ENCODE measurements at places on chromosomes 3 and 15.

- no peak for DNase-seq
Observed at GRCh38 chr15:65362491-65362890, 15.3 kb downstream of the IGDCC3 start.

DNA sequence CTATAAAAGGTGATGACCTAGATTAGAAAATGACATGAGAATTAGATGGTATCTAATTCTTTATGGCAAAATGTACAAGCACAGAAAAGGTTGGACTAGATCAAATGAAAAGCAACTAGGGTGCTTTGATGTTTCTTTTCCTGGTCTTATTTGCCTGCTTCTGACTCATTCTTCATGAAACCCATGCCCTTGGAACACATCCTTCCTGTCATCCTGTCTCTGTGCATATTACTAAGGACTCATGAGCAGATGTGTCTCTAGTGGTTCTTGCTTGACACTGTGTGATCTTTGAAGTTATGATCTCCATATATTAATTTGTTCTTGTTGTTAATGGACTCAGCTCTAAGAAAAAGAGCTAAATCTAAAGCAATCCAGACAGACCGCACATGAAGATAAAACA, 314.0 kb downstream of the ERC2 start:
- DNase-seq, result no peak

- DNase-seq, result no peak
Observed at GRCh38 chr3:169954142-169954756, 12.4 kb upstream of the SEC62 start.

DNA sequence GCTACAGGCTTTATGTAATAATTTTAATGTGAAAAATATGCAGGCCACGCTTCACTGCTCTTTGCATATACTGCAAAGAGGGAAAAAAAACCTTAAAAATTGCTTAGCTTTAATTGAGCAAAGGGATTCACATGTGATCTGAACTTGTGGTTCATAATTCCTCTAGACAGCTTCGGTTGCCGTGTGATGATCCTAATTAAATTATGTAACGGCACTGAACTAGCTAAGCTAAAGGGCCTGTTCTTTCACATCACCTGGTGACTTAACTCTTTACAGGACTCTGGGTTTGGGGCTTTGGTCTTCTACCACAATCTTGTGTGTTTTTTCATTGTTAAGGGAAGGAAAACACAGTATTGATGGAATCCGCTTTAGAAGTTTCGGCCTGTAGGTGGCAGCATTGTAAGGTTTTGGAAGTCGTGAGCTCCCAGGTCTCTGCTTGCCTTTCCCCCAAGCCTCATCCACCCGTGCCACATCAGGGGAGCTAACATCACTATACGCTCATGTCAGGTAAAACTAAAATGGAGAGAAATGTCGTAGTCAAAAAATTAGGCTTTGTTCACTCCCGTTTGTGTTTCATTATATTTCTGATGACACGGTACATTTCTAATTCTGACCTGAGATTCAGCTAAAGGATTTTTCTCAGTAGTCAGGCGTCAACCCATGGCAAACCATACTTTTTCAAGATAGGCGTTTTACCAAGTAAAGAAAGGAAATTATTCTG, 205.6 kb upstream of the DPH6 start:
- no peak for DNase-seq

- no peak for DNase-seq
Observed at GRCh38 chr3:122268257-122269024, 56.6 kb upstream of the CSTA start.

DNA sequence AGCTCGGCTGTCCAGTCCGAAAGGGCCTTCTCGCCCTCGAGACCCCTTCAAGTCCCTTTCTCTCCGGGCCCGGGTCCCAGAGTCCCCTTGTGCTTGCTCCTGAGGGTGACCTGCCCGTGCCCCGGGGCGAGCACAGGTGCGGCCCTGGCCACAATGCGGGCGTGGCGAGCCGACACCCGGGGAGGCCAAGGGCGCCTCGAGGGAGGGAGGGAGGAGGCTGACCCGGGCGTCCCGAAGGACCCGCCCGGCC, 810 bp upstream of the MEF2A start:
- no peak for DNase-seq

DNA sequence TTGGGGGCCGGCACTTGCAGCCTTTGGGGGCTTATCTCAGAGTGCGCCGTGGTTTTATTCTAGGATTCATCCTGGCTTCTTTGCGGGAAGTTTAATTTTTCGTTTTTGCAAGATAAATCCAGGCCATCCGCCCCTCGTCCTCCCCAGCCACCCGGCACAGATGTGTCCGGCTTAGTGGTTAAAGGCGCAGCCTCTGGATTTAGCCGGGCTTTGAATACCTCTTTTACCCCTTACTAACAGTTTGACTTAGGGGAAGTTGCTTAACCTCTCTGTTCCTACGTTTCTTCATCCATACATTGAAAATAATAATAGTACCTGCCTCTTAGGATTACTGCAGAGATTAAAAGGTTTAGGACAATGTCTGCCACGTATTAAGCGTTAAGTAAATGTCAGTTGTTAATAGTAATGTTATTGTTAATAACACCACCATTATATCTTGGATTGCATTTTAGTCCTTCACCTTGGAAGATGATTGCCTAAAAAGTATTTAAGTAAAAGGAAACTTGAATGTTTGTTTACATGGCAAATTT, 714 bp downstream of the ECT2 start:
- DNase-seq, result no peak

DNA sequence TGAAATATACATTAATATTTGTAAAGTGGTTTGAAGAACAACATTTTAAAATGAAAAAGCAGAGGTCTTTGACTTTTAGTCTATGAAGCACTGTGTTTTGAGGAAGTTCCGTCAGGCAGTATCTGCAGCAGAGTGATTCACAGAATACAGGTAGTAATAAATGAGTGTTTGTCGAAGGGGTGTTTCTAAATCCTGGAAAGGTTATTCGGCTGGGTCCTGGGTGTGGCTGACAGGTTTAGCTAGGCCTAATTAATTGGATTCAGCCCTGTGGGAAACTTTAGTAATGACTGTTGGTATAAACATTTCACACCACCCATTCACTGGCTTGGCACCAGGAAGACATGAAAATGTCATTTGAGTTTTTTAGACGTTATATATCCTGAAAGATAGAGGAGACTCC, 51.3 kb downstream of the TIPARP start:
- no peak for DNase-seq

GRCh38 chr15:48643776-48644466, 1.6 kb downstream of the FBN1 start:
- no peak for DNase-seq

DNA sequence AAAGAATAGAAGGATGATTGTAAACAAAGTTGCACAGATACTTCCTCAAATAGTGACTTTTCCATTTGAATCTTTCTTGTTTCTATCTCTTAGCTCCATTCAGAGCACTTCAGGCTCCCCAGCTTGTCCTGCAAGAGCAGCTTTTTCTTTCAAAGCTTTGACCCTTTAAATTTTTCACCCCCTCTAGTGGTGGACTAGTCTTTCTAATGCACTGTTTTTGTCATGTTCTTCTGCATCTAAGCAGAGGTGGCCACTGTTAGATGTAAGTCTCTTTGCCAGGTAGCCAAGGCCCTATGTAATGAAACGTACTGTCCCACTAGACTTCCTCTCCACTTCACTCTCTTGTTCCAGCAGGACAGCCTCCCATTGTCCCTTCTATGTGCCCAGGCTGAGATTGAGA, 74.0 kb upstream of the MANF start:
- DNase-seq, result no peak

DNA sequence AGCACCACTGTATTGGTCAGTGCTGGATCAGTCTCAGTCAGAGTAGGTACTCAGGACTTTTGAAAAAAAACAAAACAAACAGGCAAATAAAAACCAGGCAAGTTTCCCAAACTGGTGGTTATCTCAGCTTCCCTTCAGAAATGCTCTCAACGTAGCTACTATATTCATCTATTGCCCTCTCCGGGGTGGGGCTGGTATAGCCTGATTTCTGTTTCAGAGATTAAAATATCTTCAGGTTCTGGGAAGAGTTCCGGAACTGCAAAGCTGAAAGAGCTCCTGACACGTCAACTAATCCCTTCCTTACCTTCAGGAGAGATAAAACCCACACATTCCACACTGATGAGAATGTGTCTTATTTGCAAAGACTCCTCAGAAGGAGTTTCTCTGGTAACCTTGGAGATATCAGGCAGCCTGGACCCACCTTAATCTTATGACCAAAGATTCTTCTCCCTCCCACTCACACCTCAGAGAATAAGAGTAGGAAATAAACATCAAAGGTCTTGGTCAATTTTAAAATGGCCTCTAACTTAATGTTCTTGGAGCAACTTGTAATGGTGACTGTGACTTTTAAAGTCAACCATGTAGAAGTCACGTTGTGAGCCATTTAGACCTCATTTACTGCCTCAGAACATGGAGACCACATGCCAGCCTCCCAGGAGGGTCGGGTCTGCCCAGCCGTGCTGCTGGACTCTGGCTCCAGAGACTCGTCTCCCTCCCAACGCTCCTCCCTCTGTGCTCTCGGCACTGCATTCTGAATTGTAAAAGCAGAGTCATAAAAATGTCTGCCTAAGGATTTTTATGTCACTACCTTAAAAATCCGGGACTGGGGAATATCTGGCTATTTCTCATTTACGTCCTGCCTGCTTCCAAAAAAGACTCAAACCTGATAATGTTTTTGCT, 53.8 kb downstream of the CDCP1 start:
- DNase-seq, result no peak

GRCh38 chr15:85623315-85624049, 171.2 kb downstream of the KLHL25 start:
- no peak for DNase-seq

DNA sequence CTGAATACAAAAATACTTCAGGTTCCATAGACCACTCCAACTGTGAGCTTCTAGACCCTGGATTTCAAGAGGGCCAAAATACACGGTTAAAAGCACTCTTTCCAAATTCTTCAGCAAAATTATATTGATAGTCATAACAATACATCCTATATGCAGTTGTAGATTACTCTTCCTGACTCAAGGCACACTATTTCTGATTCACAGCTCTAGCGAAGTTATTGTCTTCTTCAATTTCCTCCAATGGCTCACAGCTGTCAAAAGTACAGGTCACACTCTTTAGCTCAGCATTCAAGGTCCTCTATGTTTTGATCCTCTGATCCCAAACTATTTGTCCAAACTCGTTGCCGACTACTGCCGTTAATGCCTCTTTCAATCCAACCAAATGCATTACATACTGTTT, 13.5 kb upstream of the CCDC80 start:
- DNase-seq, result no peak

DNA sequence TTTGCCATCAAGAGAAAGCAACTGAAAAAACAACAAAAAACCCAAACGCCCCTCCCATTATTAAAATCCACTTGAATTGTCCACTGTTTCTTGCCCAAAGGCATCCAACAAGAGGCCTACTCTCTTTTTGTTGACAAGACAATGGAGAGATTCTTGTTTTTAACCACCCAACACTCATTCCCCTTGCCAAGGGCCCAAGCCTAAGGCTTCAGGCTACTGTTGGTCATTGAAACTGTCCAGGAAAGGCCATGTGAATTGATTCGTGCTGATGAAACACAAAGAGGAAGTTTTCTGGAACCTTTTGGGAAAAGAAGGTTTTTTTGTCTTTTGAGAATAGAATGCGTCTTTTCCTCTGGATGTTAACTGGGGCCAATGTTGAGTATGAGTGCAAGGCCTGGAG, 157.4 kb upstream of the PFN2 start:
- DNase-seq, result no peak
